ENCODE measurements at places on chromosomes 3 and 15. TPM values are rescaled to one million over a fixed set of nuclear protein-coding genes. Genes with fewer than 3 reads are reported as not detected.

Gene UCN2
- 5.9 TPM for total RNA-seq

Gene LRRC31
- total RNA-seq, result not detected

Gene C3orf70
- total RNA-seq, result 0.21 TPM

Gene PROS1
- 10.8 TPM for total RNA-seq

Gene CD86
- not detected for total RNA-seq

Gene U2SURP
- 84.9 TPM for total RNA-seq

Gene STAC
- 1.9 TPM for total RNA-seq

Data from A549 treated with AZD2906 at 1 μM for 4 hours (cell line).